ENCODE measurements at places on chromosomes 3 and 15.

- no peak for DNase-seq
Observed at GRCh38 chr3:73855813-73856212, 231.1 kb upstream of the PDZRN3 start.

DNA sequence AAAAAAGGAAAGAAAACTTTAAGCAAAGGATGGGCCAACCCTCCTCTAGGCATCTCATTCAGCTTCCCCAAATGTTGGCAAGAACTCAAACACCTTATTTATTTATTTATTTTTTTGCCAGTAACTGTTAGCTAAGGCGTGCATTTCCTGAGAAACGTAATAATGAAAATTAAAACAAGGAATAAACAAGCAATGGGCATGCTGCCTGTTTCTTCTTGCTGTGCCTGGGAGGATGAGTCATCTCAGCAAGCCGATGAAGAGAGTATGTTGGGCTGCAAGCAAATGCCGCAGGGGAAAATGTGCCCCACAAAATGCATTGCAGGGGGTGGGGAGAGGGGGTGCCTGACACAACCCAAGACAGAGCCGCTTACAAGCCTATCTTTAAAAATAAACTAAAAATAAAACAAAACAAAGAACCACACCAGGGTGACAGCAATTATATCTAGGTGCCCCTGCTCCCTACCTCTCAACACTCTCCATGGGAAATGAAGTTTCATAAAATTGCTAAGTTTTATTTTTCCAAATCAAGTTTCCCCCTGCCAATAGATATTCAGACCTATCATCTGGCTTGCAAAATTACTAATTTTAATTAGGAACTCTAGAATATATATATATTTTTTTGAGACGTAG lies 40.3 kb downstream of the EIF4E3 start:
- peak; percentile 9 for DNase-seq

GRCh38 chr3:15794303-15794771 lies 3.4 kb downstream of the ANKRD28 start:
- DNase-seq = no peak

- DNase-seq = no peak
Observed at GRCh38 chr15:78614021-78614420, 6.8 kb downstream of the CHRNA3 start.

DNA sequence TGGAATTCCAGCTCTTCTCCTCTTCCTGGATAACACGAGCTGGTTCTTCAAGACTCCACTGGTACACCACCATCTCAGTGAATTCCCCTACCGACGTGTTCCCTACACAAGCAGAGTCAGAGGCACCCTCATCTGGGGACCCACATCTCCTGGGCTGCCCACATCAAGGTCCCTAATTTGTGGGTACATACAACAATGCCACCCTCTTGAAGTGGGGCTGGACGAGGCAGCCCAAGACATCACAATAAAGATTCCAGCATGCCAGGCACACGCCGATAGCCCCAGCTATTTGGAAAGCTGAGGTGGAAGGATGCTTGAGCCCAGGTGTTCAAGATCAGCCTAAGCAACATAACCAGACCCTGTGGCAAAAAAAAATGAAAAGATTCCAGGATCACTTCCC lies 221.2 kb upstream of the LINGO1 start:
- no peak for DNase-seq
